Activated naive CD4-positive, alpha-beta T cell treated with anti-CD3 and anti-CD28 coated beads, Interleukin-2, amount 50 U/mL, for 72 hours (primary cell): ENCODE measurements at places on chromosomes 2 and 18.

DNA sequence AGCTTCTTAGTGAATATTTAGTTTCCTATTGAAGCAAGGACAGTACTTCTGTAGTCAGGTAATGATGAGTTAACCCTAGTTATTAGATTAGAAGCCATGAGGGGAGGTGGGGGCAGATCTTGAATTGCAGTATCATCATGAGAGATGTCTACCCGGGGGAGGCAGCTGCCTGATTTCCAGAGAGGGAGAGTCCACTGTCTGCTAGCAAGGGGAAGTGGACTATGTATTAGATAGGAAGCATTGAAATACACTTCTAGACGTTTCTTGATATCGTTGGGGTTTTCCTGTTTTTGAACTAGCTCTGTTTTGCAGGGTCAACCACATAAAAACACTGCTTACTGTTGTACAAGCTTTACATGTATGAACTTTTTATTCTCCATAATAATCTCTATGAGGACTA lies 38.8 kb downstream of the APLF start:
- no peak for DNase-seq

DNA sequence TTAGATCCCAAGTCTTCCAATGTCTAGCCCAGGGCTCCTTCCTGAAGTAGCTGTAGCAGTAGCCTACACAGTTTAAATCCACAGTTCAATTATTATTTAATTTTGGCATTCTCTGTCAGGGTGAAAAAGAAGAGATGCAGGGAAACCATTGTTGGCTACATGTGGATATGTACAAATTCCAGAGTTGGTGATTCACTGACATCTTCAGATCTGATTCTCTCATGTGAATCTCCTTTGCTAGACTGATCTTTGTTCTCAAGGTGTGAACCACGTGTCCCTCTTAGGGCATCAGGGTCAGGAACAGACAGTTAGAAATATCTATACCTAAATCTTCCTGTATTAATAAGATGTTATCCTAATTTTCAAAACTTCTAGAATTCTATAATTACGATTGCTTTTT lies 36.7 kb downstream of the ADCYAP1 start:
- DNase-seq = no peak

- no peak for DNase-seq
Observed at GRCh38 chr2:232058063-232058877, 96.8 kb downstream of the DIS3L2 start.

GRCh38 chr18:35139517-35139916 lies 98.3 kb downstream of the MAPRE2 start:
- no peak for DNase-seq

DNA sequence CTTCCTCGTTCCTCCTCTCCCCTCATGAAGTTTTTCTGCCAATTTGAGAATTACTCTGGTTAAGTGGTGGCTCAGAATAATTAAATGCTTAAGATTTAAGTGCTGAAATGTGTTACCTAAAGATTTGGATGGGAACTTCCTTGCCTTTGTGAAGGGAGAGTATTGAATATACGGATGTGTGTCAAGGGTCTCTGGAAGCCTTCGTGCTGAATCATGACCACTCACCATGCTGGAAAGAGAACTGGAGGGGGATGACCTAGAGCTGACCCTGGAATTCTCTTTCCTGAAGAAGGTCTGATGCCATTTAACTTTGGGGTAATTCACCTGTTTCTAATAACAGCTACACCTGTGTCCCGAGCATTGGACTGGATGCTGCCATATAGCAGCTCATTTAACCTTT lies 2.2 kb downstream of the MOCOS start:
- no peak for DNase-seq

DNA sequence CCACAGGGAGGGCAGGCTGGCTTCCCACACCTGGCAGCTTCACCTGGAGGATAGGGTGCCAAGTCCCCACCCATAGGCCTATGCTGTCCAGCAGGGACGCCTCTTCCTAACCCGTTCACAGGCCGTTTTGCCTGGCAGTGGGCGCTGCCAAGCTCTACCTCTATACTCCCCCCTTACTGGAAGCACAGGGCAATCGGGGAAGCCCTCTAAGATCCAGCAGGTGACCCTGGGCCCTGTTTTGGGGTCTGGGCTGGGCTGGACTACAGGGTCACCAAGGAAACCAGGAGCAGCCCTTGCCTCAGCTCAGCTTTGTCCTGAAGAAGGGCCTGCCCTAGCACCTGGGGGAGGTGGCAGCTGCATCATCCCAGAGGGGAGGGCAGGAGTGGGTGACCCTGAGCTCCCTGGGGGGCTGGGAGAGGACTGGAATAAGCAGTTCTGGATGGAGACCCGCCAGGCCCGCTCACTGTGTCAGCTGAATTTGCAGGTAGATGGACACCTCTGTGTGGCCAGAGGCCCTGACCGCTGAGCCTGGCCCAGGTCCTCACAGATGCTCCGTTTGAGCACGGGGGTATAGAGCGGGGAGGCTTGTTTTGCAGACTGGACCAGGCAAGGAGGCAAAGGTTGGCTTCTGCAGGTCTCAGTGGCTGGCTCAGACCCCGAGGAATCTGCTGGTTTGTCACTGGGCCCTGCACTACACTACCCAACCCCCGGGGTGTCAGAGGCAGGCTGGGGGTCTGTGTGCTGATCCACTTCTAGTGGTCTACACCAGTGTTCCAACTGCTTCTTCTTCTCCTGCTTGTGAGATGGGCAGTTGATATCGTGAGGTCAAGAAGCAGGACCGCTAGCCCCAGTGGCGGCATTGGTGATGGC lies 163.1 kb downstream of the ASB1 start:
- DNase-seq = no peak

GRCh38 chr2:218859556-218859987 lies at the start of gene WNT6:
Gene WNT6, plus strand, starts transcription at chr2:218859805. Its CDS starts 233 bp downstream, at chr2:218860038.
- DNase-seq = no peak

DNA sequence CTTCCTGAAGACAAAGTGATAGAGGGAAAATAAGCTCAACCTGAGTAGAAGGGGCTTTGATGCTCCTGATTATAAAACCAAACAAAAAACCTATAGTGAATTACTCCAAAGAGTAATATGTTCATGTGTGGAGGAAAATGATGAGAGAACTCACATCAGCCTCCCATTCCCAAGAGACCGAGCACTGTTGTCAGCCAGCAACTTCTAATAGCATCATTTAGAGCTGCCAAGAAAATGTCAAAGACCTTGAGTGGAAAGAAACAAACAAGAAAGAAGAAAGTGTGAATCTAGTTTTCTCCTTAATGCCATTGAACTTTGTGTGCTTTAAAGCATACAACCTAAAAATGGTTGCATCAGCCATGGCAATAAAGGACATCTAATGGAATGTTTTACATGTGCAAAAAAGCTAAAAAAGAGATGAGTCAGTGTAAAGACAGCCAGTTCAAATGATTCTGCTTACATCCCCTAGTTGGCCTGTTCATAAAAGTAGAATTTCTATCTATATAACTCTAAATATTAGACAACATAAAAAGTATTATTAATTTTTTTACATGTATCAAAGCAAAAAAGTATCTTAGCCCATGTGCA lies 1066.2 kb downstream of the TDRD15 start:
- no peak for DNase-seq

DNA sequence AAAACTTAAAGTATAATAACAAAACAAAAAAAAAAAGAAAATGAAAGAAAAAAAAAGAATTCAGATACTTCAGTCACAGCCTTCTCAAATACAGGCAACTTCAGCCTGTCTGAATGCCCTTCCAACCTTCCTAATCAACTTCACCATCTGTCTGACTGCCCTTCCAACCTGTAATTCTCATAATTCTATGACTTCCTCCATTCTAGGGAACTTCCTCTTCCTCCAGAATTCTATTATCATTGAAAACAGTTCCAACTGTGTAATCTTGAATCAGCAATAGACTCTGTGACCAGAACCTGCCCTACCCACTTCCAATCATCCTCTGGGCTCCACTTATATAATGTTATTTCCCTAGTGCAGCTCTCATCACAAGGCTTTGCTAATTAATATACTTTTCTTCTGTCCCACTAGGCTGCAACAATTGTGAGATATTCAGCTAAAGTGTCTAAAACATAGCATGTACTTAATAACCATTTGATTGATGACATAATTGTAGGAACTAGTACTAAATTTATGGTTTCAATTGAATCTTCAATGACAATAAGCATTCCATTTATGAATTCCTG lies 127.3 kb downstream of the UPP2 start:
- DNase-seq = no peak

DNA sequence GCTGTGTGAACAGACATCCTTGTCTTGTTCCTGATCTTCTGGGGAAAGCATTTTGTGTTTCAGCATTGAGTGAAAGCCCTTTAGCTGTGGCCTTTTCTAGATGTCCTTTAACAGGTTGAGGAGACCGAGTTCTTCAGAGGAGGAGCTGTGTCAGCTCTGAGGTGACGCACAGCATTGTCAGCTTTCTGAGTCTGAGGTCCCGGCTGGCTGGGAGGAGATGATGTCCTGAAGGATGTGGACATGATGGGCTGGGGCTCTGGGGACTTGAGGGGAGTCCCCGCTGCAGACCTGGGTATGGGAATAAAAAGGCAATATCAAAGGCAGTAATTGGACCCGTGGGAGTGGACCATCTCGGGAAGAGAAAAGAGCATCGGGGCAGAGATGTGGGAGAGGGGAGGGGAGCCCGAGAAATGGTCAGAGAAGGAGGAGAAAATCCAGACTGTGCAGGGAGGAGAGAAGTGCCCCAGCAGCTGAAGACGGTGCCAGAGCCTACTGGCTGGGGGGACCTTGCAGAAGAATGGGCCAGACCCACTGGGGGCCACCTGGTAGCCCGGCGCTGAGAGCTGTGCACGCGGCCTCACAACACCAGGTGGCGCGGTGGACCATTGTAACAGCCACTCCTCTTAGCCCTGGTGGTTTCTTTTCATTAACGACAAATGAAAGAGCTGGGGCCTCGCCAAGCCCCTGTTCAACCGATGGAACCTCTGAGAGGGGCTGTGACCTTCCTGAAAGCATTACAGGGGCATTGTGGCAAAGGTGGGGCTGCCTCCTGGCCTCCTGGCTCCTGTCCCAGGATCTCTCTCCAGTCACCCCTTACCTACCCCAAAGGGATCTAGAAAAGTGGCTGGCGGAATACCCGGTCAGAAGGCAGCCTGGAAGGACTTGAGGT lies 61.6 kb downstream of the ST3GAL5 start:
- DNase-seq = peak; percentile 72

- DNase-seq = no peak
Observed at GRCh38 chr2:176581557-176582165, 312.4 kb downstream of the MTX2 start.

- DNase-seq = peak; percentile 67
Observed at GRCh38 chr18:59900222-59901128, 679 bp downstream of the PMAIP1 start.

GRCh38 chr2:115910270-115910669 lies 1467.8 kb downstream of the DPP10 start:
- DNase-seq = no peak

- no peak for DNase-seq
Observed at GRCh38 chr2:156481312-156481711, 45.1 kb downstream of the GPD2 start.

DNA sequence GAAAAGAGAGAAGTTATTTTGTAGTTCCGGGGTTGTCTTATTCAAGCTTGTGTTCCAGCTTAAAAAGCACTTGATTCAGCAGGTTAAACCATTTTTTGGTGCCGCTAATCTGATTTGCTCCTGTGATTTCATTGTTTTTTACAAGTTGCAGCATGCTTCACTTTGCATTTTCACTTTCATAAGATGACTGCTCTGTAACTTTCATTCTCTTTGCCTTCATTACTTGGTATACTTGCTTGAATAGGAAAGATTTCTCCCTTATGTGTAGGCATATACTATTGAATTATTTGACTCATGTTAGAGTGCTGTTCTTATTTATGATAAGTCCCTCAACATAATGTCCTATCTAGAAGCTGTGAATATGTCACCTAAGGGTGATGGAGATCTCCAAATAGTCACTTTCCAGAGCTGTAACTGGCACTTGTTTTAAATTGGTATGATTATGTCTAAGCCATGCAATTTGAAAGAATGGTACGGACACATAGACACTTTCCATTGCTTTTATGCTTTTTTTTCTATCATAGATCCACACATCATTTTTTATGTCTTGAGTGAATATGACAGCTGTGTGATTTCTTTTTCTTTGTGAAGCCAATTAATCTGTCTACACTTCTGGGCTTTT lies 254.5 kb downstream of the DSEL start:
- no peak for DNase-seq

DNA sequence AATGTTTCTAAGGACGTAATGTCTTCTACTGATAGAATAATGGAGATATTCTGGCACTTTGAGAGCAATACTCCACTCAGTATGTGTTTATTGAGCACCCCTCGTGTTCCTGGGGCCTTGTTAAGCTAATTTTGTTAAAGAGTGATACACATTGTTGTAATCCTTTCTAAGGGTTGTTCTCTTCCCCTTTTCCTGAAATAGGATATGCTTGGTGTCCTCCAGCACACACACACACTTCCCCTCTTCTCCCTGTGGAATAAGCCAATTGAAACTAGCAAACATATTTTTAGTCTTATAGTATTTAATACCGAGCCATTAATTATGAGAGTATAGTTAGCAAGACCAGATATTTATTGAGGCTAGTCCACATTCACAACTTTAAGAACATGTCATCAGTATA lies 114.1 kb downstream of the CRIM1 start:
- DNase-seq = no peak

DNA sequence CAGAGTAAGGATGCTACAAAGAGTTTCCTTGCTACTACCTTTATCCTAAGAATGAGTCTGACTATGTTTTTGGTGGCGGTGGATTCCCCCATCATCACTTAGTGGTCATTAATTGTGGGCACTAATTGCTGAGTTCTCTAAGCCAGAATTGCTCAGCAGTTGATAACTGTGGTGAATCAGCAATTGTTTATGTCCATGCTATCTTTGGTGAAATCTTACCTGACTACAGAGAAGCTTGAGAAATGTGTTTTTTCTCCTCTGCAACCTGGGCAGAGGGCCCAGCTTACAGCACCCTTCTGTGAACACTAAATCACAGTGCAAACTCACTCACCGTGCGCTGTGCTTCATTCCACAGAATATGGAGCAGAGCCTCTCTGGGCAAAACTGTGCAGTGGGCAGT lies 683.6 kb downstream of the CNTNAP5 start:
- no peak for DNase-seq

DNA sequence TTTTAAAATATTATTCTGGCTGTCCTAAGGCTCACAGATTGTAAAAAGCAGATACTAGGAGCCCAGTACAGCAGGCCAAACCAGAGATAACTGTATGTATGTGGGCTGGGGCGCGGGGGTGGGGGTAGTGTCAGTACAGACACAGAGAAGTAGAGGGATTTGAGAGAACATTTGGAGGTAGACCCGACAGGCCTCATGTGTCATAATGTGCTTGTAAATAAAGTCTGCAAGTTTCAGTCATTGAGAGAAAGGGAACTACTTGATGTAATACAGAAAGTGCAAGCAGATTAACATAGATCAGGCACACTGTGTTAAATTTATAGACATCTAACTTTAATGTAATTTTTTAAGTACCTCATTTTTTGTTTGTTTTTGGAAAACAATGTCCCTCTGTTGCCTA lies 7.4 kb upstream of the POLI start:
- no peak for DNase-seq

DNA sequence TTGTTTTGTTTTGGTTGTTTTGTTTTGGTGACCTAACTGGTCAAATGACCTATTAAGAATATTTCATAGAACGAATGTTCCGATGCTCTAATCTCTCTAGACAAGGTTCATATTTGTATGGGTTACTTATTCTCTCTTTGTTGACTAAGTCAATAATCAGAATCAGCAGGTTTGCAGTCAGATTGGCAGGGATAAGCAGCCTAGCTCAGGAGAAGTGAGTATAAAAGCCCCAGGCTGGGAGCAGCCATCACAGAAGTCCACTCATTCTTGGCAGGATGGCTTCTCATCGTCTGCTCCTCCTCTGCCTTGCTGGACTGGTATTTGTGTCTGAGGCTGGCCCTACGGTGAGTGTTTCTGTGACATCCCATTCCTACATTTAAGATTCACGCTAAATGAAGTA lies at the start of gene TTR:
TTR (plus strand) TSS at position 250 of the 400 bp plus-strand sequence; CDS start at position 276, 26 bp downstream.
- no peak for DNase-seq

GRCh38 chr2:166494140-166494624 lies at the start of gene SCN7A:
Gene SCN7A, minus strand, starts transcription at chr2:166494249. Its CDS starts 16,553 bp downstream, at chr2:166477696.
- no peak for DNase-seq
